ENCODE measurements at places on chromosomes 1 and 21.

DNA sequence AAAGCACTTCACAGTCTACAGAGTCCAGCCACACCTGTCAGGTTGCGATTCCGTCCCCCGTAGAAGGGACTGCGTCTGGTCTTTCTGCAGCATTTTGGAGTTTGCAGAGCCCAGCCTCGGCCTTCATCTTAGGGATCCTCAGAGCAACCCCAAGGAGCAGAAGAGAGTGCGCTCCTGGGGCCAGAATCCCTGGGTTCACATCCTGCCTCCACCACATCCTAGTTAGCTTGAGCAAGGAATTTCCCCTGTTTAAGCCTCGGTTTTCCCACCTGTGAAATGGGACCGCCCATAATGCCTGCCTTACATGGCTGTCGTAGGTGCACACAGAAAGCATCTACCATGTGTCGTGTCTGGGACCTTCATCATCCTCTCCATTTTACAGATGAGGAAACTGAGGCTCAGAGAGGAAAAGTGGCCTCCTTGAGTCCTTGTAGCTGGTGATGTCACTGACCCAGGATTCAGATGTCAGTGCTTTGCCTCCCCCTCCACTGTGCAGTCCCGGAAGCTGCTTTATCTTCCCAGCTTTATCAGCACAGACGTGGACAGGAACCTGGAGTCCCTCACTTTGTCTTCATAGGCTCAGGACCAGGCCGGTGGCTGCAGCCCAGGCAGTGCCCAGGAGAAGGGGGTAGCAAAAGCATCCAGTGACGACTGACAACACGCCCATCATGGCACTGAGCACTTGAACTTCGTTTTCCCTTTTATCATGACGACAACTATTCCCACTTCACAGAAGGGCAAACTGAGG is 438.5 kb downstream of the MATN1 start:
- DNase-seq: no peak

- no peak for DNase-seq
Observed at GRCh38 chr1:66557157-66557556, 23.2 kb downstream of the SGIP1 start.

DNA sequence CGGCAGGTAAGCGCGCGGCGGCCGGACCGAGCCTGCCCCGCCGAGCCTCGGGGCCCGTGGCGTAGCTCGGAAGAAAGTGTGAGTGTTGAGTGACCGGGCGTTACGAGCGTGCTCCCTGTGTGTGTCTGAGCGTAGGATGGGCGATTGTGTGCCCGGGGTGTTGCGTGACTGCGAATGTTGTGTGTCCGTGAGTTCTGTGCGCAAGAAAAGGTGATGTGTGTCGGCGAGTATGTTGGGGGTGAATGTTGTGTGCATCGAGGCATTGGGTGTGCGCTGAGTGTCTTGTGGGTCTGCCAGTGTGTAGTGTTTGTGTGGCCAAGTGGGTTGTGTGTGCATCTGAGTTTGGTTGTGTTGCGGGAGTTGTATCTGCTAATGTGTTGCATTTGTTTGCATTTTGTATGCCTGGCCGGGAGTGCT is 398 bp downstream of the PTPRU start:
- no peak for DNase-seq

DNA sequence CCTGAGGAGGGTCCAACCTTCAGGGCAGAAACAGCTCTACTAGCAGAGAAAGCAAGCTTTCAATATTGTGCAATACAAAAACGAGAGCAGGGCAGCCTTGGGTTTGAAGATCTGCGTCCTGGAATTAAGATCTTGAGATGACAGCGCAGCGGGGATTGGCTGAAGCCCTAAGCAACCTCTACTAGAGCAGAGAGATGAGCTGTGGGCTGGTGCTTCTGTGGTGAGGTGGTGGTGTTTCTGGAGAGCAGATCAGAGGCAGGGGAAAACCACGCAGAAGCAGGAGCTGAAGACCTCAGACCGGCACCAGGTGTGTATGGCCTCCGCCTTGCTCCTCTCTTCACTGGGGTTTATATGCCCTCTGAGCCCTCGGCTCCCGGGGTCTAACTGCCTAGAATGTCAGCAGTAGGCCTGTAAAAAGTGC is 12.5 kb downstream of the TRAF3IP3 start:
- no peak for DNase-seq

DNA sequence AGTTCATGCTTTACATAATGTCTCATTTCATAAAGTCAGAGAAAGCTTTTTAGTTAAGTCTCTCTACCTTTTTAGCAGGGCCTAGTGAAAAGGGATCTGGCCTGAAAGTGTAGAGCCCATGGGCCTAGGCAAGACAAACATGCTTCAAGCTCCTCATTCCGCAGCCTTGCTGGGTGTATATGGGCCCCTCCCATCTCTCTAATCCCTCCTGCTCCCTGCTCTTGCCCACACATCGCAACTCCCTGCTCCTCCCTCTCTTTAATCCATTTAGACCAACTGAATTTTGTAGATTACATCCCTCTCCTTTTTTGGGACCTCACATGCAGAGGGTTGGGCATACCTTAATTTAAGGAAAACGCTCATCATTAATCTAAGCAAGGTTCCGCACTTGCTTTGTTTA is 42.3 kb upstream of the CCDC190 start:
- no peak for DNase-seq

GRCh38 chr1:117512728-117513321 is 93.0 kb upstream of the TENT5C start:
- no peak for DNase-seq

GRCh38 chr1:2128189-2128901 is 66.2 kb downstream of the FAAP20 start:
- DNase-seq: no peak

DNA sequence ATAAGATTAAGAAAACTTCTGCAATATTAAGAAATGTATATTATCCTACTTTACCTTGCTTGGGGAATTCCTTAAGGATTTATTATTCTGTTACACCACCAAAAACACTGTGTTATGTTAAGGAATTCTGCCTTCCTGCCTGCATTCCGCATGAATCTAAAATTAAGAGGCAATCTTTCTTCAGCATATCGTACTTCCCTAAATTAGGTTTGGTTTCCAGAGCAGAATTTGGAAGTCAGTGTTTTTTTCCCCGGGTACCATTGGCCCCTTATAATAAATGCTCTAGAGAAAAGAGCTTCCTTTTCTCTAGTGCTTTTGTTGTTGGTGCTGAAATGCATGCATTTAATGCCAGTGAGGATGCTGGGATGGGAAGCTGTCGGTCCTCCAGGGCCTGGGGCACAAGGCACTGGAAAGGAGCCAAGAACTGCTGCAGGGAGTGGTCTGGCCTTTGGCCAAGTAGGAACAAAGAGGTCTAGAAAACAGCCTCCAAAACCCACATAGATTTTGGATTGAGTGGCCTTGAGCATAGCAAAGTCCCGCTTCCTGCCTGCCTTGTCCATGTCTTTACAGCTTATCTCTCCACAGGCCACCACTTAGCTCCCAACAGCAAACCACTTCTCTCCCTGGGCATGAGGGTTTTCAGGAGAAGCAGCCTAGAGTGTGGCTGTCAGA is 69.9 kb downstream of the RRAGC start:
- DNase-seq: no peak

- DNase-seq: peak; percentile 32
Observed at GRCh38 chr1:92804721-92805201, 19.9 kb upstream of the EVI5 start.

DNA sequence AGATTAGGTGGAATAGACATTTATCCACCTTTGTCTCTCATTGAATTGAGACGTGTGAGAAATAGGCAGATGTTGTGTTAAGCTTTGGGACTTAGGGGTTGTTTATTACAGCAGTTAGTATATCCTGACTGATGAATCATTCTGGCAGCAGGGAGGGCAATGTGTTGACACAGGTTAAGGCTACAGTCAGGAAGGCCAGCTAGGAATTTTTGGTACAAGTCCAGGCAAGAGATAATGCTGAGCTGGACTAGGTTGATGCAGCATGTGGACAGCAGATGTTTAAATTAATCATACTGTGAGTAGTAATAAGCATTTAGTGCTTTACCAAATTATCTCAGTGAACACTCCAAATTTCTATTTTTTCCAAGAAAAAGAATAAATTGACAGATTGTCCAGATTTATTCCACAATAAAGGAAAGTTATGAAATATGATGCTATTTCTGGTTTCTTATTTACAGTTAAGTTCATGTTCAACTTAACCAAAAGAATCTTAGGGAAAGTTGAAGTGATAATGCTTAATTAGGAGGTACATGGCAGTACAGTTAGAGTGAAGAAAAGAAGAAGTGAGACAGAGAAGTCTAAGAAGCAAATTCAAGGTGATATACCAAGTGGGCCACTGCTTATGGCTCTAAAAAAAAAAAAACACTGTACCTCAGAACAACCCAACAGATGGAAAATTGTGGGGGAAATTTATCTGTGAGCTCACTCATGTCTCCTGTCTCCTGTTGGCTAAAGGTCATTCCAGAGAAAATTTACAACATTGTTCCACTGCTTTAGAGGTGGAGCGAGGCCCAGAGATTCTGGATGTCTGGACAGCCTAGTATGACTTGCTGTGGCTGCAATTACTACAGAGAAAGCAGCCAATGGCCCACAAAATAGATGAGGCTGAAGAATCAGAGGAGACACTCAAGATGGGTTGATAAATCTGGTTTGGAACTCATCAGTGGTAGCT is 102.7 kb upstream of the C21orf91 start:
- no peak for DNase-seq

DNA sequence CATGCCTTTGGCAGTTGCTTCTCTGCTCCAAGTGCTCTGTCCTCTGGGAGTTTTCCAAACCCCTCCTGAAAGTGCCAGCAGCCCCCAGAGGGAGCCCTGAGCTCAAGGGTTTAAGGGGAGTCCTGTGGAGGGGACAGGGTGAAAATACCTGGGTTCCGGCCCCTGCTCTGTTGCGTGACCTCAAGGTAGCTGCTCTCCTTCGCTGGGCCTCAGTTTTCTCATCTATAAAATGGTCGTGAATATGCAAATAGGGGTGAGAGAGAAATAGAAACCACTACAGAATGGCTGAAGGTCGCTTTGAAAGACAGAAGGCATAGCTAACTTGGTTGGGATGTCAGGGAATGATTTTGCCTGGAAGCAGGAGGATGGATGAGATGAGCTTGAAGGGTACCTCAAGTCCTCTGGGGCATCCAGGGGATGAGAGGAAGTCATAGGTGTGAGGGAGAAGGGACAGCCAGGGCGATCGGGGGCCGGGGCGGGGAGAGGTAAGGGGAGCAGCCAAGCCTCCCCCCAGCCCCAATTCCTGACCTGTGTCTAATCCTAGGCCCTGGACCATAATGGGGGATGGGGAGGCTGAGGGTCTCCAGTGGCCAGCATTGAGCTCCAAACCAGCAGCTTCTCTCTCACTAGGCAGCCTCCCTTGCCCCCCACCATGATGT is 12.4 kb downstream of the IFFO2 start:
- DNase-seq: no peak

GRCh38 chr1:64960731-64961130 is 5.6 kb downstream of the JAK1 start:
- DNase-seq: no peak

DNA sequence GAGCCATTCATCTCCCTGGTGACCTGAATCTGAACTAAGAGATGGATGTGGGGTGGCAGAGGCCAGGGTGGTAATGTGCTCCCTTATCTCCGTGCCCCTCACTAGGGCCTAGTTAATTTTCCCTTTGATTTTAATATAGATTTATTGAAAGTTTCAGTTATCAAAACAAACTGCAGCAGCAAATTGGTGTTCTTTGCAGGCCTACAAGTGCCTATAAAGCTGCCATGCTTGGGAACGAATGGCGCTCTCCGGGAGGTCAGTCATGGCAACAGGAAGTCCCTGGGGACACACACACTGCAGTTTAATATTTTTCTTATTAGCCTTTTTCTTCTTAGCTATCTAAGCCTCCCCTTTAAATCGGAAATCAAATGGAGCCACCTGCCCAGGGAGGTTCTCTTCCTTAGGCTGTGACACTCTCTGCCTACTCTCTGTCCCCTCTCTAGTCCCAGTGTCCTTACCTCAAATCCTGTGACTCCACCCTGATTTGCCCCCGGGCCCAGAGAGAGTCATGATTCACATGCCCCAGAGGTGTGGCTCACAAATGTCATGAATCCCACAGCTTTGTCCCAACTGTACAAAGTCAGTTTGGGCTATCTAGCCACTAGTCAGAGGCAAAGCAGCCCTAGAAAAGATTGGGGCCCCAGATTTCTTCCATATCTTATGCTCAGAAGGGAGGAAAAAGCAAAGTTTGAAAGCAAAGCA is 4.3 kb upstream of the ERI3 start:
- no peak for DNase-seq

DNA sequence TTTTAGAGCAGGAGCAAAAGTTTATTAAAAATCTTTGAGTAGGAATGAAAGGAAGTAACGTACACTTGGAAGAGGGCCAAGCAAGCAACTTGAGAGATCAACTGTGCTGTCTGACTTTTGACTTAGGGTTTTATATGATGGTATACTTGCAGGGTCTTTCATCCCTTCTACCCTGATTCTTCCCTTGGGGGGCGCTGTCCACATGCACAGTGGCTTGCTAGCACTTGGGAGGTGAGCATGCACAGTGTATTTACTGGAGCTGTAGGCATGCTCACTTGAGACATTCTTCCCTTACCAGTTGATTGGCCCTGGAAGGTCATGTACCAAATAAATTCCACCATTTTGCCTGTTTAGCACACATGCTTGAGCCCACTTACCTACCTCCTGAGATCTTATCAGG is 1001.3 kb upstream of the ADGRL2 start:
- DNase-seq: no peak

DNA sequence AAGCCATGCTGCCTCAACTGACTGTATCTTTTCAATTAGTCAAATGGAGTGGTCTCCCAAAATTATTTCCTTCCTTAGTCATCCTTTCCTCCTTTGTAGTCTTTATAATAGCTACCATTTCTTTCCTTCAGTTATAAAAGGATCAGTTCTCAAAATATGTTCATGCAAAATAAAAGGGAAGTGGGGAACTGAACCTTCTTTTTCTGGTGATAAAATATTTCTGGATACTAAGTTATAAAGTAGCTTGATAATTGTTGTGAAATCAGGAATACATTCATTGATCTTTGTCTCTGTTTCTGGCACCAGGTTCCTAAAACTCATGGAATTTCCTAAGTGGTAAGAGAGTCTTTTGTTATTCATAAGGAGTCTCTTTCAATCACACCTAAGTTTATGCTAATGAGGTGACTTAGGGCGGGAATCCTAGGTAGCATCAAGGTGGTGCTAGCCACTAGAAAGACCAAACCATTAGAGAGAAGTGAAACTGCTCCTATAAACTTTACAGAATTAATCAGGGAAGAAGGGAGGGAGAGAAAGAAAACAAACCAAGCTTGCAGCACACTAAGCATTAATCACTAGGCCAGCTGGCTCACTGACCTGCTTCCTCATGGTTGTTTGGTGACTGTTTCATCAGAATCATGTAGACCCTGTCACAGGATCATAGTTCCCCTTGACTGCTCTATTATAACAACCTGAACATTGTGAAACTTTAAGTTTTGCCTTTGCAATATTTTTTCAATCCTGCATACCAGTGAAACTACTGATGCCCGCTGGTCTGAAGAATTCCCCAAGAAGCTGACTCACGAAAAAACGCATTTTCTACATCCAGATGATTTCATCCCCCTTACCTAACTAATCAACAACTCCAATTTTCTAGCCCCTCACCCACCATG is 161.6 kb upstream of the PTBP2 start:
- no peak for DNase-seq

GRCh38 chr1:239388578-239388977 is 2.2 kb downstream of the CHRM3 start:
- no peak for DNase-seq
